Stimulated activated CD8-positive, alpha-beta memory T cell treated with anti-CD3 and anti-CD28 coated beads, Interleukin-4, amount 100 ng/mL, for 24 hours (primary cell): ENCODE measurements at places on chromosomes 2 and 18.

- no peak for DNase-seq
Observed at GRCh38 chr2:9846554-9846953, 3.3 kb downstream of the TAF1B start.

- no peak for DNase-seq
Observed at GRCh38 chr2:191170301-191170636, 19.5 kb upstream of the STAT4 start.

DNA sequence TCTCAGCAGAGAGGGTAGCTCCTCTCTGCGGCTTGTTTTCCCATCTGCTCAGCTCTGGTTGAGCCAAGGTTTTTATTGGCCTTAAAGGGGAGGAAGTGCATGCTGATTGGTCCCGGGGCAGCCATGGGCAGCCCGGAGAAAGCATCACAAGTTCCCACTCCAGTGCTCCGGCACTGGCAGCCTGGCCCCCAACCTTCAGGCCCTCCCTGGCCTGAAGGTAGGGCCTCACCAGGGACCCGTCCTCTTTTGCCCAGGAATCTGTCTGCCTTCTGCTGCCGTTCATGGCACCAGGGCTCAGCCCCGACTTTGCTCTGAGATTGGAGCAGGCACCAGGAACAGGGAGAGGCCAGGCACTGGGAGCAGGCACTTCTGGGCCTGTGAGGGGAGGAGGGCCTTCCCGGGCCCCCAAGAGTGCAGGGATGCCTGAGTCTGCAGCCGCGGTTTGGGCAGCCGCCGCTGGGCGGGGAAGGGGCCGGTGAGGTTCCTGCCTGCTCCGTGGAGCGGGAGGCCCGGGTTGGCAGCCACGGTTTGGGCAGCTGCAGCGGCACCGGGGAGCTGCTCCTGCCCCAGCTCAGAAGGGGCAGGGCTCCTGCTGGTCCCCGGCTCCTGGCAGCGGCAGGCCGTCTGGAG lies 17.5 kb upstream of the ILKAP start:
- DNase-seq, result no peak

- DNase-seq, result no peak
Observed at GRCh38 chr2:169480079-169480465, 778 bp downstream of the BBS5 start.

DNA sequence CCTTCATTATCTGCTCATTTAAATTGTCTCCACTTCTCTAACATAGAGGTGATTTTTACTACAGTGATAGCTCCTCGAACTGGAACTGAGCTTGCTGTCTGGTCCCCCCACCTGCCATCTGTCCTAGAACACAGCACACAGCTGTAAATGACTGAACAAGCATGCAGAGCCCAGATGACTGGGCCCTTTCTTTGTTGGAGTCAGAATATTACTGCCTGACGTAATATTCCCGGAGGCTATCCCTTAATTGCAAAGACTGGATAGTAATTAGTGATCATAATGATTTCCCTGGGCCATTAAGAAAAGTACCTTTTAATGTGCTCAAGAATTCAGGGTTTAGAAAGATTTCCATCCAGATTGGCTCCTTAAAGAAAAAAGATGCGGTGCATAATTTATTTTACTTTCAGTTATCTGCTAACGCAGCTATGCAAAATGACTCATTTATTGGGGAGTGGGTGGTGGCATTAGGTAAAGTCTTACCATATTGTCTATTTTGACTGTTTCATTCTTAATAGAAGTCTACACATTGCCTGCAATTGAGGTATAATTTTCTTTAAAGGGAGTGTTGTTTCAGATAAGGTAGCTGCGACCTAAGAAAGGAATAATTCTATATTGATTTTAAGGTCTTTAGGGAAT lies 84.4 kb downstream of the MAP4K4 start:
- no peak for DNase-seq

- no peak for DNase-seq
Observed at GRCh38 chr2:56021579-56021978, 98.0 kb upstream of the EFEMP1 start.

GRCh38 chr2:220767591-220768255 lies 804.4 kb downstream of the EPHA4 start:
- no peak for DNase-seq

GRCh38 chr2:43174368-43174916 lies 52.0 kb downstream of the ZFP36L2 start:
- peak; percentile 59 for DNase-seq

- no peak for DNase-seq
Observed at GRCh38 chr2:116450990-116451389, 1363.5 kb upstream of the DDX18 start.

DNA sequence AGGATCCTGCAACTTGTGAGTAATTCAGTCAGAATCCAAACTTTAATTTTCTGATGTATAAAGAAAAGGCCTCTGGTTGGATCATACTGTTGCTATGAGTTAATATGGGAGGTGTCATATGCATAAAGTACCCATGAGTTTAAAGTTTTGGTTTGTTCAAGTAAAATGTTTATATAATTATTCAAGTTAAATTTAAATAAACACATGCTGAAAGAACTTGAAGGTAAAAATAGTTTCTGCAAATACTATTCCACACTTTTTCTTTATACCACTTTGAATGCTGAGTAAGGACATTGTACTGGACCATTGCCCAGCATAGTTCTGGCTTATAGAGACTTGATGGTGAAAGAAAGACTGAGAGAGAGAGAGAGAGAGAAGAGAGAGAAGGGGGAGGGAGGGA lies 30.7 kb downstream of the PKP4 start:
- DNase-seq, result no peak

GRCh38 chr2:126824663-126825062 lies 74.0 kb upstream of the TEX51 start:
- no peak for DNase-seq

DNA sequence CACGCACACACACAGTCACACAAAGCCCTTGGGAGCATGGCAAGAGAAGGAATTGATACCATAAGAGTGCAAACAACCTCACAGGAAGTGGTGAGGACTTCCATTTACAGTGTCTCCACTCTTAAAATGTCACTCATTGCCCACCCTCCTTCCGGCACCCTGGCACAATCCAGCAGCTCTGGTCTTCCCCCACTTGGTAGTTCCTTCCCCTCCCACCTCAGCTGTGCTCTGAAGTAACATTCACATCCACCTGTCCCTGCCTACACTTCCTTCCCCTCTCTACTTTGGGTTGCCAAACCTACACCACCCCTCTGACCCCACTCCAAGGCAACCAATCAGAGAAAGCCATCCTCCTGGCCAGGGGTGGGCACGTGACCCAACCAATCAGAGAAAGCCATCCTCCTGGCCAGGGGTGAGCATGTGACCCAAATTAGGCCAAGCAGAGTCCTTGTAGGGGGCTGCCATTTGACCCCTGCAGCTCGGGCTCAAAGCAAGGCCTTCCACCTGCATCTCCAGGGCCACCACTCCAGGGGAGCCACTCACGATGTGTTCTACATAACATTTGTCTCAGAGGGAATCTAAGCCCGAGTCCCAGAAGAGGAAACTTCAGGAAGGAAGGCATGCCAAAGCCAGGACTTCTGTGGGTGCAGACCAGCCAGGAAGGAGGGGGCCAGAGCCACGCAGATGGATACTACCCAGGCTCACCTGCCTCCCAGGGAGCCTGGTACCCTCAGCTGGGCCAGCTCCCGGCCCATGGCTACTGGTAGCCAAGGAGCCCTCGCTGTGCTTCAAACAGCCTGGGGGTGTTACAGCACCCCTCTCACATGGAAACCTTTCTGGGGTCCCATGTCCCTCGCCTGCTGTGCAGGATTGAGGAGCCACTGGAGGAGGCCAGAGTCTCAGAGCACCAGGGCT lies 21.2 kb downstream of the CYP26B1 start:
- no peak for DNase-seq

DNA sequence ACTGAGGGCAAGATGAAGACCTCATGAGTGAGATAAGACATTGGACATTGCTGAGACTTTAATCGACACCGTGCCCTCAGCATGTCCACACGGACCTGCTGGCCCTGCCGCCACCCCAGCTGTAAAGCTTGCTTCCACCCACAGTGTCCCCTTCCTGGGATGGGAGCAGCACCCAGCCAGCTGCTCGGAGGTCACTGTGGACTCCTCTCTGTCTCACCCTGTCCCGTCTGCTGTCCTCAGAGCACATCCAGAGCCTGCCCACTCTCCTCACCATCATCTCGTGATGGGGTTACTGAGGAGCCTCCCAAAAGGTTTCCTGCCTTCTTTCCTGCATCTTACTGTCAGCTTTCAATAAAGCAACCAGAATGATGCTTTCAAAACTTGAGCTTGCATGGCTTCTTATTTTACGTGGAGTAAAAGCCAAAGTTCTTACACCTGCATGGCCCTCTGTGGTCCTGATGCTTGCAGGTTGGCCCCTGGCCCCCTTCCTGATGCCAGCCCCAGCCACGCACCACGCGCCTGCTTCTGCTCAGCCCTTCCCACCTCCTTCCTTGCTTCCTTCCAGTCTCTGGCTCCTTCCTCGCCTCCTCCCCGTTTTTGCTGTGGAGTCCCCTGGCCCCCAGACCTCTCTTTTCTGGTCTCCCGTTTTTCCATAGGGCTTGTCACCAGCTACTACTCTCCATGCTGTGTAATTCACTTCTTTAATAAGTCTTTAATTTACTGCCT lies 67.0 kb downstream of the DGKD start:
- DNase-seq, result no peak

GRCh38 chr18:35045806-35046205 lies 4.6 kb downstream of the MAPRE2 start:
- no peak for DNase-seq

GRCh38 chr2:65508225-65508624 lies 75.8 kb upstream of the SPRED2 start:
- DNase-seq, result no peak

GRCh38 chr2:101195871-101196661 lies 44.9 kb upstream of the TBC1D8 start:
- DNase-seq, result no peak

DNA sequence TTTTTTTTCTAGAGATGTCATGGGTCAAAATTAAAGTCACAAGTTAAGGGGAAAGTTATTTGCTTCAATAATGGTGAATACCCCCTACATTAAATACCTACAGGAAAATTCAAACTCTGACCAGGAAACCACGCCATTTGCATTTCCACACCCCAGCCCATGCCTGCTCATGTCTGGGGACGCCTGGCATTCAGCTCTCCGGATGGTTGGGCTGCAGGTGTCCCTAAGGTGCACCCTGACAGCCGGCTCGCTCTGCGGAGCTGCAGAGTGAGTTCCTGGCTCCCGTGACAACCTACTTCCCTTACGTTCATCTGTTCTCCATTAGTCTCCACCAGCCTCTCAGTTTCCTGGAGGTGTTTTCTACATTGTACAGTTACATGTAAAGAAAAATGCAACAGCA lies 122.7 kb upstream of the RIOK3 start:
- DNase-seq, result no peak

- no peak for DNase-seq
Observed at GRCh38 chr2:239881031-239881471, 144.1 kb downstream of the NDUFA10 start.

DNA sequence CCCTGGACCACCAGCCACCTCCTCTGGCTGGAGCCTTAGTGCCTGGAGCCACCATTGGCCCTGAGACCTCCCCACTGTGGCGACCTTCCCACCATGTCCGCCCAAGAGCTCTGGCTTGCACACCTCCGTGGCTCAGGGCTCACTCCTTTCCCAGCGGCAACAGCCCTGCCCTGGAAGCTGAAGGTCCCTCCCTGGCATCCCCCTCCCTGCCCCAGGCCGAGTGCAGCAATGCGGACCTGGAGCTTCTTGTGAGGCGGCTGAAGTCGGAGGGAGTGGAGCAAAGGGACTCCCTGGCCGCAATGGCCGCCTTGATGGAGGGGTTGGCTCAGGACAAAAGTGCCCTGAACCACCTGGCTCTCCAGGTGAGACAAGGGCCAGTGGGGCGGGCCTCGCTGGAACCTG lies 28.6 kb downstream of the CROCC2 start:
- DNase-seq, result no peak

DNA sequence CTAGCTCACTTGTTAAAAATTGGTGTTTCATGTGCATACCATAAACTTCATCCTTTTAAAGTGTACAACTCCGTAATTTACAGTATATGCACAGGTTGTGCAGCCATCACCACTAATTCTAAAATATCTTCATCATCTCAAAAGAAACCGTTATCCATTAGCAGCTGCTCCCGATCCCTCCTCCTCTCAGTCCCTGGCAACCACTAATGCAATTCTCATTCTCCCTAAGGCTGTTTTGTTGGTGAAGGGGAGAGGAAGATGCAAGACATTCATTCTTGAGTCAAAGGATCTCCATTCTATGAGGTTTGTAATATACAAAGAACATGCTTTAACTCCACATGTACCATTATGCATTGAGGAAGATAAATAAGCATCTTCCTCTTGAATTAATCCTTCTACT lies 48.6 kb downstream of the RNU4ATAC start:
- no peak for DNase-seq

DNA sequence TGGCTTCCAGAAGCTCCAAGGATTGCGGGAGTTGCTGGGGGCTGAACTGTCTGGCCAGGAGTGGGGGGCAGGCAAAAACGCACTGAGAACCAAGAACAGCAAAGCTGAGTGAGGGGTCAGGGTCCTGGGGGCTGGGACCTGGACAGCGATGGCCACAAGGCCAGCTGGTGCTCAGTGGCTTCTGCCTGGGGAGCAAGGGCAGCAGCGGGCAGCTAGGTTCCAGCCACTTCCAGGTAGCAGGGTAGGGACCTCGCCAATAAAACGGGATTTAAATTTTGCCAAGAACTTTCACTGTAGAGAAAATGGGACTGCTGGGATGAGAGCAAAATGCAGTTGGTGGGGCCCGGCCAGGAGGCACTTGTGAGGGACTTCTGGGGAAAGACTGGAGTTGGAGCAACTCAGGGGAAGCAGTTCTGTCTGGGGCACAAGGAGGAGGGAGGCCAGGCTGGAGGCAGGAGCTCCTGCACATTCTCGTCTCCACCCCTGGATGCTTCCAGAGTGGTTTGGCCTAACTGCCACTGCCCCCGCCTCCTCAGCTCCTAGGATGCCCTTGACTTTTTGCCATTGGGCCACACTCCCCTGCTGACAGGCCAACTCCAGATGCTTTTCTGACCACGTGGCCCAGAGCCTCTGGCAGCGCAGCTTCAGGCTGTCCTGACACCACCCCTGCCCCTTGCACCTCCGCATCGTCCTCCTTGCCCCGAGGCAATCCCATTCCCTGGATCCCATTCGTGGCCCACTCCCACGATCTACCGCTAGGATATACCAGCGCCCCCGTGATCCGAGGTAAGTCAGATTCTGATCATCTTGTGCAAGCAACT lies 5.5 kb upstream of the CCDC74A start:
- DNase-seq, result no peak

DNA sequence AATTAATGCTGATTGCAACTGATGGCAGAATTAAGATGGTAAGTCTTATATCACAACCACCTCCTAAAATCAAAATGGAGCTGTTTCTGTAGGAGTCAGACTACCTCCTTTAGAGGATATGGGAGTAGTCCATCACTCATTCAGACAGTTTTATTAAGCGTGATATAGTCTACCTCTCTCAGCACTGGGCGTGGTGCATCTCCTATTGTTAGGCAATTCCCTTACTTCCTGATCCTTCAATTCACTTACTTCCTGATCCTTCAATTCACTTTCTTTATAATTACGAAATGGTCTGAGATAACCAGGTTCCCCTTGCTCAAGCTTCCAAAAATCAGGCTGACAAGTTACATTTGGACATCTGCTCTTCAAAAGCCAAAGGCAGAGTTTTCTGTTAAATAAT lies 31.9 kb downstream of the ATP8B1 start:
- DNase-seq, result no peak

GRCh38 chr2:221134718-221135117 lies 437.4 kb downstream of the EPHA4 start:
- no peak for DNase-seq
